T-cell (primary cell): ENCODE measurements at places on chromosomes 1 and 21. TPM values are rescaled to one million over a fixed set of nuclear protein-coding genes. Genes with fewer than 3 reads are reported as not detected.

GRCh38 chr1:215710036-215710898 is 143.2 kb downstream of the KCTD3 start:
- H3K4me3 ChIP-seq: no peak overlapping the region
- no peaks in the 10 kb centered on the region for H3K36me3 ChIP-seq
- no peaks in the 10 kb centered on the region for H3K27me3 ChIP-seq
- H3K4me1 ChIP-seq: no peaks in the 10 kb centered on the region

OPTC gene
- total RNA-seq: not detected

LEPR gene
- total RNA-seq: 1.8 TPM

S1PR1 gene
- 354 TPM for total RNA-seq

- H3K4me1 ChIP-seq: peaks cover 11% of the 10 kb centered on the region
- H3K36me3 ChIP-seq: no peaks in the 10 kb centered on the region
- no peak overlapping the region for H3K27ac ChIP-seq
- no peaks in the 10 kb centered on the region for H3K27me3 ChIP-seq
Measured at GRCh38 chr1:147243841-147244240, 1.4 kb downstream of the CHD1L start.

IGSF21 gene
- not detected for total RNA-seq

PGBD5 gene
- 0.09 TPM for total RNA-seq

- H3K4me1 ChIP-seq: no peaks in the 10 kb centered on the region
- no peak for DNase-seq
- H3K36me3 ChIP-seq: no peaks in the 10 kb centered on the region
- H3K27ac ChIP-seq: no peak overlapping the region
- peaks cover 20% of the 10 kb centered on the region for H3K27me3 ChIP-seq
Measured at GRCh38 chr1:29674627-29675326, 438.5 kb downstream of the PTPRU start.
